ENCODE measurements at places on chromosomes 3 and 15. TPM values are rescaled to one million over a fixed set of nuclear protein-coding genes. Genes with fewer than 3 reads are reported as not detected.

The ADGRG7 gene
- total RNA-seq, result not detected

The PPP4R2 gene
- total RNA-seq, result 34.8 TPM

- H3K27ac ChIP-seq, result no peak overlapping the region
- H3K36me3 ChIP-seq, result peaks cover 36% of the 10 kb centered on the region
- H3K27me3 ChIP-seq, result no peaks in the 10 kb centered on the region
- peaks cover 57% of the 10 kb centered on the region for H3K4me1 ChIP-seq
Observed at GRCh38 chr3:126472277-126473006, 3.2 kb downstream of the ZXDC start.

DNA sequence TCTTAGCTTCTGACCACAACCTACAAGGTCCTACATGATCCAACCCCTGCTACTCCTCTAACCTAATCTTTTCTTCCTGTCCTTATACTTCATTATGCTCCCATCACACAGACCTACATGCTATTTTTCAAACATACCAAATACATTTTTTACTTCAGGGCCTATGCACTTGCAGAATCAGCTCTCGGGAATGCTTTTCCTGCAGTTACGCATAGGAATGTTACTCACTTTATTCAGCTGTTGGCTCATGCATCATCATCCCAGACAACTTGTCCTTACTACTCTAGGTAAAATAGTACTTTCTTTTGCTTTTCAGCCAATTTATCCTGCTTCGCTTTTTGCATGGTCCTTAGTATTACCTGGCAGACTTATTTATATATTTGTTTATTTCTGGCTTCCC lies 105.6 kb downstream of the OXSM start:
- DNase-seq, result no peak
- no peaks in the 10 kb centered on the region for H3K4me1 ChIP-seq
- H3K27me3 ChIP-seq, result no peaks in the 10 kb centered on the region
- H3K4me3 ChIP-seq, result no peak overlapping the region
- no peak overlapping the region for H3K27ac ChIP-seq

DNA sequence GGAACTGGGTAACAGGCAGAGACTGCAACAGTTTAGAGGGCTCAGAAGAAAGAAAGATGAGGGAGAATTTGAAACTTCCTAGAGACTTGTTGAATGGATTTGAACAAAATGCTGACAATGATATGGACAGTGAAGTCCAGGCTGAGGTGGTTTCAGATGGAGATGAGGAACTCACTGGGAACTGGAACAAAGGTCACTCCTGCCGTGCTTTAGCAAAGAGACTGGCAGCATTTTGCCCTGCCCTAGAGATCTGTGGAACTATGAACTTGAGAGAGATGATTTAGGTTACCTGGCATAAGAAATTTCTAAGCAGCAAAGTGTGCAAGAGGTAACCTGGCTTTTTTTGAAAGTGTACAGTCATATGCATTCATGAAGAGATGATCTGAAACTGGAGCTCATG lies 11.7 kb downstream of the EIF5A2 start:
- H3K27me3 ChIP-seq, result no peaks in the 10 kb centered on the region
- no peak overlapping the region for H3K4me3 ChIP-seq
- H3K4me1 ChIP-seq, result no peaks in the 10 kb centered on the region
- H3K27ac ChIP-seq, result no peak overlapping the region
- peaks cover 5% of the 10 kb centered on the region for H3K36me3 ChIP-seq

DNA sequence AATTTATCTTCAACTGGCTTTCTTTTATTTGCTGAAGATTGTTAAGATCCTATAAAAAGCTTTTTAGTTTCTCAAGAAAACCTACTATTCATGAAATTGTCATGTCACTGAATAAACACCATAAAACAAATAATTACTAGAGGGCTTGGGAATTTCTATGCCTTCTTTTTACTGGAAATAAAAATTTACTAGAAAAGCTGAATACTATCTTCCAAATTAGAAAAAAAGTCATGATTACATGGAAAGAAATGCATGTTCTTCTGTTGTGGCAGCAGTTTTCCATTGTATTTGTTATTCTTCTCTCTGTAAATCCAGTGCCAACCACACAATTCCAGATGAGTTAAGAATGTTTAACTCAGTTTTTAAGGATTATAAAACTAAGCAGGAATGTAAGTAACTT lies 153.8 kb downstream of the RAP2B start:
- H3K4me3 ChIP-seq, result no peak overlapping the region
- H3K27ac ChIP-seq, result no peak overlapping the region
- no peaks in the 10 kb centered on the region for H3K27me3 ChIP-seq
- DNase-seq, result no peak
- H3K36me3 ChIP-seq, result no peaks in the 10 kb centered on the region
- peaks cover 10% of the 10 kb centered on the region for H3K4me1 ChIP-seq

The SLC7A14 gene
- total RNA-seq, result not detected

- H3K27ac ChIP-seq, result no peak overlapping the region
- no peaks in the 10 kb centered on the region for H3K36me3 ChIP-seq
- H3K4me3 ChIP-seq, result no peak overlapping the region
- H3K27me3 ChIP-seq, result peaks cover 6% of the 10 kb centered on the region
- no peaks in the 10 kb centered on the region for H3K4me1 ChIP-seq
Observed at GRCh38 chr15:34111488-34111887, 9.6 kb downstream of the PGBD4 start.

DNA sequence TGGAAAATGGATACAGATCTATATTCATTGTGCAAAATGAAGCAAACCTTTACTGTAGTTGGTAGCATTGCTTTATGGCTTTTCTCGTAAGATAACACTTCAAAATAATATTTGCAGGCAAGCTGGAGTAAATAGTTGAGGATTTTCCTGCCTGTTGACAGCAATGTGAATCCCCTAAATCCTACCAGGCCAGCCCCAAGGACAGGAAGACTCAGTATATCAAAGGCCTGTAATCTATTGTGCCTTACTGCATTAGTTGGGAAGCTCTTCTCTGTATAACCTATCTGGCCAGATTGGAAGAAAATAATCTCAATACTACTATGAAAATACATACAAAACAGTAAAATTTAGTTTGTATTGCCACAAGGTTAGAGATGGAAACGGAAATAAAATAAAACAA lies 4.6 kb upstream of the GMNC start:
- no peak overlapping the region for H3K4me3 ChIP-seq
- H3K36me3 ChIP-seq, result no peaks in the 10 kb centered on the region
- H3K27me3 ChIP-seq, result no peaks in the 10 kb centered on the region
- H3K4me1 ChIP-seq, result peaks cover 13% of the 10 kb centered on the region
- no peak overlapping the region for H3K27ac ChIP-seq

- no peak for DNase-seq
- no peaks in the 10 kb centered on the region for H3K27me3 ChIP-seq
- H3K4me1 ChIP-seq, result peaks cover 91% of the 10 kb centered on the region
- no peaks in the 10 kb centered on the region for H3K36me3 ChIP-seq
- no peak overlapping the region for H3K4me3 ChIP-seq
Observed at GRCh38 chr15:67103869-67104268, 38.5 kb downstream of the SMAD3 start.

The ZDHHC23 gene
- total RNA-seq, result 11.5 TPM

DNA sequence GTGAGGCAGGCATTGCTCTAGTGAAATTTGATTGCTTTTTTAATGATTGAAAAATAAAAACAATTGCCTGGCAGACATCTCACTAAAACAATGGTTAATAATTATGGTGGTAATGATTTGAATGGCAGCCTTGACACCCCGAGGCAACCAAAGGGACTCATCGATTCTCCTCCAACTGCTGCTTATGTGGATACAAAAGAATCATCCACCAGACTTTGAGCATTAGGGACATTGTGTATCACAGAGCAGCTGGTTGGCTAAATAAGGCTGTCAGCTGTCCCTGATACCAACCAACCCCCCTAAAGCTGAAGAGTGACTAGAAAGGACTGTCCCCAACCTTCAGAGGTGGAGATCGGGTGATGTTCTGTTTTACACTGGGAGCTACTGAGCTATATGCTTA lies 1.7 kb upstream of the CD47 start:
- peaks cover 25% of the 10 kb centered on the region for H3K4me1 ChIP-seq
- DNase-seq, result no peak
- no peaks in the 10 kb centered on the region for H3K27me3 ChIP-seq
- H3K27ac ChIP-seq, result no peak overlapping the region

DNA sequence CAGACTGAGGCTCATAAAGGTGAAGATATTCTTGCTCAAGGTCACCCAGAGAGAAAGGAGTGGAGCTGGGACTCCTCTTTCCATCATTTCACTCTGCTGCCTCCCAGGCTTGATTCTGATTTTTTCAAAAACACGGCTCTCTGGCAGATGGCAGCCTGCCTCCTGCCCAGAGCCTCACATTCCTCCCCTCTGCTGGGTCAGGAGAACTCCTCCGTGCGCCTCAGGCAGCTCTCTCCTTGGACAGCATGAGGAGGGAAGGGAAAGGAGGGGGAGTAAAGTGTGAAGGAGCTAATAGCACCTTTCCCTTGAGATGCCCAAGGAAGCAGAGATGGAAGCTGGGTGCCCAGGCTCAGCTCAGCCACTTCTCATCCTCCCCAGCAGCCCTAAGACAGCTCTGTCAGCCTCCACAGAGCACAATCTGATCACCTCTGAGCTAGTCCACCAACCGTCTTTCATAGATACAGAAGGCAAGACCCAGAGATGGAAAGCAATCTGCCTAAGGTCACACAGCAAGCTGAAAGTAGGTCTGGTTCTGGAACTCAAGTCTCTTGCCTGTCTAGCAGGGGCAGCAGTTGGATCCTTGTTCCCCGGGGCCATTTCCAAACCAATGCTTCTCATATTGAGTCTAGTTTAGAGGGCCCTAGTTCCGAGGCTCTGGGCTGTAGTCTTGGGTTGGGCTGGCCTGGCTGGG lies 3.5 kb downstream of the RLBP1 start:
- no peaks in the 10 kb centered on the region for H3K36me3 ChIP-seq
- no peak overlapping the region for H3K4me3 ChIP-seq
- H3K4me1 ChIP-seq, result no peaks in the 10 kb centered on the region
- H3K27me3 ChIP-seq, result no peaks in the 10 kb centered on the region
- no peak overlapping the region for H3K27ac ChIP-seq

GRCh38 chr15:51879555-51879954 lies 50.1 kb downstream of the TMOD3 start:
- no peak for DNase-seq
- peaks cover 59% of the 10 kb centered on the region for H3K4me1 ChIP-seq
- peak overlapping the region; percentile 25 for H3K27ac ChIP-seq

The SUSD5 gene
- 1.6 TPM for total RNA-seq
